Hepatic stellate cell (primary cell): ENCODE measurements at places on chromosomes 6 and 20.

DNA sequence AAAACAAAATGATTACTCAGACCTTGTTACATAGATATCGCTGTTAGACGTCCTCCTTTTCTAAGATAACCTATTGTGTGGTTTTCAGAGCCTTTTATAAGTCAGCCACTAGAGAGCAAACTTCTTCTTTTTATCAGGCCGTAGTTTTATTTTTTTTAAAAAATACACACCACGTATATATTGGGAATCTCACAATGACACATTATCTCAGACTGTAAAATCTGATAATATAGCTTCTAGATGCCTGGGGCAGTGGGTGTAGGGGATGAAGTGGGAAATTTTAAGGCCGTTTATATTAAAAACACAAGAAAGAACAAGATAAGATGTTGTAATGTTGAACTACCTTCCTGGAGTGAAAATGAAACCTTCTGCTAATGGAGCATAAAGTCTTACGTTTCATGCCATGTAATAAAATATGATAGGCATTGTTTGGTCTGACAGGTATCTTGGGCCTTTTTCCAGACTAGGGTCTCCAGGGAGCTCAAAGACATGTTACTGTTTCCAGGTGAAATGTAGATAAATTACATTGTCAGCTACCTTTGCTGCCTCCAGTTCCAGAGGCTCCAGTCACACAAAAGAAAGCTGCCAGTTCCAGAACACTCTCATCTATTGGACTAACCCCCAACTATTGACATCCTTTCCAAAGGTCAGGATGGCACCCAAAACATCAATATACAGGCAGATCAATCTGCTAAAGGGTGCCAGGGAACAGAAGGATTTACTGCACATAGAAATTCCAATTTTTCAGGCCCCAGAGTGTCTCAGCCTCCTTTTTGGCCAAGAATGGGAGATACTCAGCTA is 130.2 kb upstream of the AKIRIN2 start:
- no peak for DNase-seq

GRCh38 chr6:75333676-75334200 is 49.1 kb upstream of the TMEM30A start:
- DNase-seq, result no peak

DNA sequence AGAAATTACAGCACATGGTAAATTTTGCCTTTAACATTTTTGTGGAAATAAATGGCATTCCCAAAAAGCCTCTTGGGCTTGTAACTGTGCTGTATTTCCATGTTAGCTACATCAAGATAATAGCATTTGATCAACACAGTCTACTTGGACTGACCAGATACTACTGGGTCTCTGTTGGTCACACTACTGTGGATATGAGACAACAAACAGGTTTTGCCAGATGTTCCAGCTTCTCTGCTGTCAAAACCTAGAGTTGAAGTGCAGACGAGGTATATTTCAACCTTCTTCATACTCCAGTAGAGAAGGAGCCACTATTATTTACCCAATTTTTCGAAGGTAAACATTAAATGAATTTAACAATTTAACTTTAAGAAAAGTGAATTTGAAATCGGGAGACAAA is 284.7 kb upstream of the CITED2 start:
- no peak for DNase-seq

DNA sequence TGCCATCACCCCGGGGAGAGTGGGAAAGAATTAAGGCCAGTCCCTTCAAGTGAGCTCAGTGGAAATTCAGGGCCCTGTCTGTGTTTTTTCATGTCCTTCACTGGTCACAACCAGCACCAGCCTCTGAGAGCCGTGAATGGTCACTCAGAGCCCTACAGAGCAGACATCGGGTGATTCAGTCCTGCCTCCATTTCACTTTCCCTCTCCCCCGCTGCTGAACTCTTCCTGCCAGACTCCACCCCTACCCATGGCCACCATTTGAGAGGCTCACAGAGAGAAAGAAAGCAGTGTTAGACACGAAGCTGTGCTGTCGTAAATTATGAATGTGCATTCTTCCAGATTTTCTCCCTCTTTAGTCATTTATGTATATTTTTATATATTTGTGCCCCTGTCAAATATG is 5.4 kb downstream of the R3HDML start:
- DNase-seq, result peak; percentile 24

- DNase-seq, result no peak
Measured at GRCh38 chr20:23513164-23513563, 22.2 kb downstream of the CST8 start.

- DNase-seq, result no peak
Measured at GRCh38 chr6:43739642-43740091, 30.3 kb upstream of the VEGFA start.

DNA sequence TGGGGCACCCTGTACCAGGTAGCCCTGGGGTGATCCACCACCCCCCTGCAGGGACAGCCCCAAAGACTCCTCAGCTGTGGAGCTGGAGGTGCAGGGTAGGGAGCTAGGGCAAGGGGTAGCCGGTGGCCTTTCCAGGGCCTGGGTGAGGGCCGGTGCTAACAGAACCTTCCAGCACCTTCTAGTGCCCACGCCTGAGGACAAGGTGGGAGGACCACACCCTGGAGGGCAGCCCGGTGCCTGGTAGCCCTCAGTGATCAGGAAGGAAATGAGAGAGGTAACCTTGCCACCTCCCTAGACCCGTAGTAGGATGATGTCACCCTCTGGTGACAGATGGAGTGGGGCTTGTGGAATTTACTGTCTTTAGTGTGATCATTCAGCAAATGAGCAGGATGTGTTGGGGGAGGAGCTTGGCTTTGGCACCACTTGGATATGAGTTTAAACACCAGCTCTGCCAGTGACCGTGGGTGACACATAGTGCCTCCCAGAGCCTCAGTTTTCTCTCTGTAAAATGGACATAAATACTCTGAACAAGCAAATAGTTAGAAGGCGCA is 187.7 kb downstream of the NFATC2 start:
- DNase-seq, result peak; percentile 74

- no peak for DNase-seq
Measured at GRCh38 chr6:449486-450419, 58.2 kb downstream of the IRF4 start.

- DNase-seq, result no peak
Measured at GRCh38 chr6:154230910-154231595, 125.5 kb downstream of the IPCEF1 start.

DNA sequence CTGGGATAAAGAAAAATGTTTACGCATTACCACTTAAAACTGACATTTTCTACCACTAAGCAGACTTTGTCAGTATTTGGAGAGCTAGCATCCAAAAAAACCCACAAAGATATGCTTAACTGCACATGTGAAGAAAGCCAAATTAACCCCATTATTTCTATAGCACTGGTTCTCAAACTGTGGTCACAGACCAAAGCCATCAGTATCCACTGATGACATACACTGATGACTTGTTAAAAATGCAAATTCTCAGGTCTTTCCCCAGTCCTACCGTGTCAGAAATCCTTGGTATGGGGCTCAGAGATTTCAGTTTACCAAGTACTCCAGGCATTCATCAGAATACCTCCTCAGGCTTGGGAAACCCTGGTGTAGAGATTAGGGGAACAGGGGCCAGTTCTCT is 230.2 kb downstream of the PTPRK start:
- DNase-seq, result no peak

GRCh38 chr6:2848851-2849250 is 7.2 kb upstream of the SERPINB1 start:
- DNase-seq, result no peak

DNA sequence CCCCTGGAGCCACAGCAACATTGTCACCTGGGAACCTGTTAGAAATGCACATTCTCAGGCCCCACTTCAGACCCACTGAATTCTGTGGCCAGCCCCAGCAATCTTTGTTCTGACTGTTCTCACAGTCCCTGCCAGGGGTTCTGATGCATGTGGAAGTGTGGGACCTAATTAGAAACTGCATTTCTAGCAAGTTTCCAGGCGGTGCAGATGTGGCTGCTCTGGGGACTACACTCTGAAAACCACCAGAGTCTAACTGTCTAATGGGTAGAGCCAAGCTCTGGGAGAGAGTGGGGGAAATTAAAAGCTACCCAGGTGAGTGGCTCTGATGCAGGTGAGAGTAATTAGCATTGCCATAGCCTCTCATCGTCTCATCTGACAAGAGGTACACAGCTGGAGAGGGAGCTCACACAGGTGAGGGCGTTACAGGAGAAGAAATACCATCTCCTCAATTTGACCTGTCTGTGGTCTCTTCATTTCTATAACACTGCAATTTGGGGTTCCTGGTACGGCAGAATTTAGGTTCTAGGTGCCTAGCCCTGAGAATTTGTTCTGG is 66.0 kb downstream of the SNX5 start:
- no peak for DNase-seq

DNA sequence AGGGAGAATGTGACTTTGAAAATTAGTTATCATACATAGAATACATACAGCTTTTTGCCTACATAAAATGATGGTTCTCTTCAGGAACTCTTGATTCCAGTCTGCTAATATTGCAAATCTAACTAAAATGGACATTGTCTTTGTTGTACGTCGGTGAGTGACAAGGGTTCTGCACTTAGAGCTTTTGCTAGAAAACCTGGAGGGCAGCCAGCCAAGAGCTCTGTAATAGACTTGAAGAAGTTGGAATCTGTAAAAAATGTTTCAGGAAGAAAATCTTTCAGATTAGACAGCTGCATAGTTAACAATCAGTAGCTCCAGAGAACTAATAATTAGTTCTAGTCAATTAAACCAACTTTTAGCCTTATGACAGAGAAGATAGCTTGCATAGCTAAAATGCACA is 138.3 kb downstream of the FLRT3 start:
- DNase-seq, result no peak

GRCh38 chr20:973785-974194 is 28.3 kb downstream of the RSPO4 start:
- no peak for DNase-seq

DNA sequence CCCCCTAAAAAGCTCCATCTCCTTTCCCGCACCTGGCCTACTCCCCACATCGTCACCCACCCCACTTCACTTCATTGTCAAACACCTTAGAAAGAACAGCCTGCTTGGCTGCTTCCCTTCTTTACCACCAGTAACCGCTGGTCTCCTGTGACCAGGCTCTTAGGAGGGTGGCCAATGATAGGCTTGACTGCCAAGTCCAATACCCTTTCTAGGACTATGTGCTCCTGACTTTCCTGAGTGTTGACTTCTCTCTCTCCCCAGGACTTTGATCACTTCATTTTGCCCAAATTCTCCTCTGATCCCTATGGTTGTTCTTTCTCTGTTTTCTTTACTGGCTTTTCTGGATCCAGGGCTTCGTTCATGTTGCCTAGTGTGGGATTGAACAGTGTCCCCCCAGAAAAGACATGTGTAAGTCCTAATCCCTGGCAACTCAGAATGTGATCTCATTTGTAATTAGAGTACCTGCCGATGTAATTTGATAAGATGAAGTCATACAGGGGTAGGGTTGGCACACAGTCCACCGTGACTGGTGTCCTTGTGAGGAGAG is 254.0 kb downstream of the GMDS start:
- DNase-seq, result no peak

DNA sequence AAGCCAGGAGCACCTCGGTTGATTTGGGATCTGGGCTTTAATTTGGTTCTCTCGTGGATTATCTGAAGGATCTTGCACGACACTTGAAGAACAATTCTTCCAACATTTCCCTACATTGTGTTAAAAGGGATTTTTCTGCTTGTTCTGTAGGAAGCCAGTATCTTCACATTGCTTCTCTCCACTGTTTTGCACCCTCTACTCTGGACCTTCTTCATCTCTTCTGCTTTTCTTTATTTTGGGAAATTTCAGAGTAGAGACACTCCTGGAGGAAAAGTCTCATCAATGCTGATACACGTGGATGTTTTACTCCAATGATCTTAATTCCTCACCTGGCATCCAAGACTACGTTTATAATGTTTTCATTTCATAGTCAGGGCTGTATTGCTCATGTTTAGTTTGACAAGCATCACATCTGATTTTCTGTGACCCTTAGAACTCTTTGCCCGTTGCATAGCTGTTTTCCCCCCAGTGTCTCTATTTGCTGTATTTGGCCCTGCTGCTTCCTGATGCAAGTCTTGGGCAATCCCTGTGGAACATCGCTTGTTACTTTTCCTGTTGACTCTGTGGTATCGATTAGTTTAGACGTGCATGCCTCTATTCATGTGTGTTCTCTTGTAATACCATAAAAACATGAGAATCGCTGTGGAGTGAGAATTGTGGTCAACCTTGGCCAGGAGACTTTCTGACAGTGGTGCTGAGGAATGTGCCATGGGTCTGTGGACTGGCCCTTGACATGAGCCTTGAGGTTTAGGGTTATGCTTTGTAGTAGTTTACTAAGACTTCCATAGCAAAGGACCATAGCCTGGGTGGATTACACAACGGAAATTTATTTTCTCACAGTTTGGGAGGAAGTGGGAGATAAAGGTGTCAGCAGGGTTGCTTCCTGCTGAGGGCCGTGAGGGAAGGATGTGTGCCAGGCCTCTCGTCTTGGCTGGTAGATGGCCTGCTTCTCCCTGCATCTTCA is 12.5 kb downstream of the PLCB1 start:
- DNase-seq, result peak; percentile 45

DNA sequence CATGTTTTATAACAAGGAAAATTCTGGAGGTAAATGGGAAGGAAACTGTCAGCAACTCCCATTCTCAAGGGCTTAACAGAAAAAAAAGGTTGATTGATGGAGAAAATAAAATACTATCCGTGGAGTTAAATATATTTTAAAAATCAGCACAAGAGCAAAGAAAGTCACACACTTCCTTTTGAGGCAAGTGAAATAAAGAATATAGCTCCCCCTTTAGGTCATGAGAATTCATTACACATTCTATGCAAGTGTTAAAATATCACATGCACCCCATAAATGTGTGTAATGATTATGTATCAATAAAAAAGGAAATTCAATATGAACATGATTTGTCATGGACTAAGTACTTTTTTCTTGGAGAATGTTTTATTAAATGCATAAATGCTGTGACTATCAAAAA is 349.2 kb downstream of the TPBG start:
- DNase-seq, result no peak

DNA sequence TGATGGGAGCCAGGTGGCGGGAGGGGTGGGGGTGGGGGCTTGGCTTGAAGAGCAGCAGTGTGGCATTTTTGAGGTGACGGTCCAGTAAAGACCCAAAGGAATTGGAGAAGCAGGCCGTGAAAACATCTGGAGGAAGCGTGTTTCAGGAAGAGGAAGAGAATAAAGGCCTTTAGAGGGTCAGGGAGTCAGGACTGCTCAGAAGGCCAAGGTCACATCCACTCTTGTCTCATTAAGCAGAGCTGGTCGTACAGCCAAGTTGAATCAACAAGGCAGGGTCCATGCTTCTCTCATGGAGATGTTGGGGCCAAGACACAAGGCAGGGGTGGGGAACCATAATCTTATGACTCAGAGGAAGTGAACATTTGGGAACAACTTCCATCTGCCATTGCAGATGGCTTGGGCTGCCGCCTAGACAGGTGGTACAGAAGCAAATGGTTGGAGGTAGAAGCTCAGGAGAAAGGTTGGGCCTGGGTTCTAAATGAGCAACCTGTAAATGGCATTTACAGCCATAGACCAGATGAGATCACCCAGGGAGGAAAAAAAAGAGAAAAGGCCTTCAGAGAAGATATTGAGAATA is 179.6 kb downstream of the TTLL2 start:
- no peak for DNase-seq

- DNase-seq, result no peak
Measured at GRCh38 chr20:49424536-49424935, 57.9 kb downstream of the KCNB1 start.

- no peak for DNase-seq
Measured at GRCh38 chr6:140988780-140989179, 1143.9 kb upstream of the GJE1 start.
